ENCODE measurements at places on chromosomes 5 and 9.

GRCh38 chr5:115579747-115580173, 22.5 kb downstream of the TICAM2 start:
- no peak for DNase-seq

DNA sequence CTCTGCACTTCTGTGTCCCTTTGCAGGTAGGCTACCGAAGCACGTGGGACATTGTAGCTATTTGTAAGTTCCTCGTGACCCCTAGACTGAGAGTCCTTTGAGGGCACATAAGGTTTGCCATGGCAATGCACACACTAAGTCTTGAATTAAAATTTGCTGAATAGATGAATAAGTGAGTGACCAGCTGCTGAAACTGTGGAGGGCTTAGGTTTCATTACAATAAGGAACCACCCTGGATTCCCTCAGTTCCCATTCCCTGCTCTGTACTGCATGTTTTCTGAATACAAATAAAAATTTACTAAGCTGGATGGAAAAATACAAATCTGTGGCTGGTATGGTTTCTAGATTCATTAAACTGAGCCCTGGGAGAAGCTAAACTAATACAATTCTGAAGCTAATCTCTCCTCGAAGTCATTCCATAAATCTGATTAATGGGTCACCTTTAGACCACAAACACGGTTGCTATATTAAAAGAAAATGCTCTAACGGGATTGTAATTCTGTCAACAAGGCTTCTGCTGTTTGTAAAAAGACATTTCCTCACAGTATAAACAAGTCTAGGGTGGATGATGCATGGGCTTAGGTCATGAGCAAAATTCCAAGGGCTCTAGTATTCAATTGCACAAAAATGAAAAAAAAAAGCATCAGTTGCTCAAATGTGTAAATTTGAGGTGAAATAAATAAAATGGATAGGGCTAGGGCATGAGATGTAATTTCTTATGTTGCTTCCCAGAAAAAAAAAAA, 172.3 kb downstream of the ATP10B start:
- DNase-seq = no peak

- DNase-seq = peak; percentile 23
Measured at GRCh38 chr5:22889720-22890119, 36.6 kb upstream of the CDH12 start.

GRCh38 chr5:52776116-52776515, 11.6 kb upstream of the ITGA1 start:
- DNase-seq = no peak

- peak; percentile 75 for DNase-seq
Measured at GRCh38 chr9:36748322-36748899, 175.7 kb downstream of the MELK start.

- no peak for DNase-seq
Measured at GRCh38 chr9:132283863-132284262, 70.9 kb downstream of the SETX start.

- no peak for DNase-seq
Measured at GRCh38 chr9:135968601-135969000, 7.4 kb upstream of the UBAC1 start.

- DNase-seq = no peak
Measured at GRCh38 chr5:156359476-156359875, 32.5 kb downstream of the SGCD start.

DNA sequence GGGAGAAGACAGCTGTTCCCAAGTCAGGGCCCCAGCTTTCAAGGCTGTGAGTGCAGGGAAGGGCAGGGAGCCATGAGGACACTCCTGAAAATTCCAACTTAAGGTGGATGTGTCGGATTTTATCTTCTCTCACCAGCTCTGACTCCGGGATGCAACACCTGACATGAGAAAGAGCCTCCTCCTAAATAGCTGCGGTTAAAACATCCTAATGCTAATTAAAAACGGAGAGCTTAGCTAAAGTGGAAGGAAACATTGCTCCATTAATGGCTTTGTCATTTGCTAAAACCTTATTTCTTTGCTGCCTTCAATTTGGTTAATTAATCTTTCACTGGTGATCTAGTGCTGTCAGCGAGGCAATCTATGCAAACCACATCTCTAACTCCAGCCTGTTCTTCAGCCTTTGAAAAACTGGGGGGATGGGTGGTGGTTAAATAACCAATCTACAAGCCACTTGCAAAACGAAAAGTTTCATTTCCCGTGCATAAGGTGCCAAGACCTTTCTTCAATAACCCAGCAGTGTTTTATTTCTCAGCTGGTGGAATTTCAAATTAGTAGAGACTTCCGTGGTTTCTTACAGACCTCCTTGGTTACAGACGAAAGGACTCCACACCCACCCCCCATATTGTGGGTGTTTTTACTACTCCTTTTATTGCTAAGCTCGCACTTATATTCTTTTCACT, 379.6 kb downstream of the MLLT3 start:
- no peak for DNase-seq

GRCh38 chr5:148961261-148962199, 101.3 kb downstream of the SH3TC2 start:
- DNase-seq = no peak

DNA sequence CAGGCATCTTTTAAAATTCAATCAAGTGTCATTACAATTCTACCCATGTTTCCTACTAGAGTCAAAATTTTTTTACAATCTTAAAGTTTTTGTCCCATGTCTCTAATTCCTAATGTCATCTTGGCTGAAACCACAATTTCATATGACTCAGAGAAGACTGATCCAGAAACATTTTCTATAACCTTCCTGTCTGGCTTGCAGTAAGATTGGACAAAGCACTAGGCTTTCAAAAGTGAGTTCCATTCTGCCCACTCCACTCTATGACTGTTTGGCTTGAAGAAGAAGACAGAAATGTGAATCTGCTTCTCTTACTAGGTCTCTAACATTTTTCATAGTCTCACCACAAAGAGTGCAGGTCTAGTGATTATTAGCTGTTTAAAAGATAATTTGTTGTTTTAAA, 88.8 kb downstream of the NR3C1 start:
- no peak for DNase-seq

- DNase-seq = no peak
Measured at GRCh38 chr5:173888473-173889131, 453 bp downstream of the CPEB4 start.

GRCh38 chr5:113163328-113163727, 186.7 kb downstream of the DCP2 start:
- DNase-seq = no peak

DNA sequence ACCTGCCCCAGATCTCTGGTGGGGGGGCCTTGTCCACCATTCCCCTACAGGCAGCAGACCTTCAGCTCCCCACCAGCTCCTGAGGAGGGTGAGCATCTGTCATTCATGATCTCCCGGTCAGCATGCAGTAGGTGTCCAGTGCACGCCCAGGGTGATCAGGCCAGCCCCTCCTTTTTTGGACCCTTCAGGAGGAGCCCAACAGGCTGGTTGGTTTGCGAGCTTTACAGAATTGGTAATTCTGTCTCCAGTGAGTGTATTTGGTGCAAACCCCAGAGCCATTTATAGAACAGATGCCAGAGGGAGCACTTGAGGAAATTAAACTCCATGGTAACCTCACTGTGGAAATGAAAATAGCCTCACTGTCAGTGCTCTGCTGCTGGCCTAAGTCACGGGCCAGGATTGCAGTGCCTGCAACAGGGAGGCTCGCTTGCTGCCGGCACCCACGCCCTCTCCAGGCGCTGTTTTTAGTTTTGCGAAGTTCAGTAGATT, 23.4 kb downstream of the WNK2 start:
- DNase-seq = peak; percentile 33

DNA sequence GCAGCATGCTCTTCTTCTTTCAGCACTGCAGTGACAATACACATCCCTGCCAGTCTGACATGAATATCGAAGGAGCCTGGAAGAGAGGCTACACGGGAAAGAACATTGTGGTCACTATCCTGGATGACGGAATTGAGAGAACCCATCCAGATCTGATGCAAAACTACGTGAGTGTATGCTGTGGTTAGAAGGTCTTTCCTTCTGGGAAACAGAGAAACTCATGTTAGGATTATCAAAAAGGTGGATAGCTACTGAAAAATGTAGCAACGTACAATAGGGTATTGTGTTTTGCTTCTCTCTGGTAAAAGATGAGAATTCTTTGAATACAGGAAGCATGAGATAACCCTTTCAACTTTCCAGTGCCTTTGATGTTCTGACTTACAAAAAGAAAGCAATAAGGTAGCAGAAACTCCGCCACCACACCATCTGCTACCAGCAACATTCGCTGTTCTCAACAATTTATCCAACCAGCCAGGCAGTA, 133.3 kb downstream of the PCSK5 start:
- no peak for DNase-seq

DNA sequence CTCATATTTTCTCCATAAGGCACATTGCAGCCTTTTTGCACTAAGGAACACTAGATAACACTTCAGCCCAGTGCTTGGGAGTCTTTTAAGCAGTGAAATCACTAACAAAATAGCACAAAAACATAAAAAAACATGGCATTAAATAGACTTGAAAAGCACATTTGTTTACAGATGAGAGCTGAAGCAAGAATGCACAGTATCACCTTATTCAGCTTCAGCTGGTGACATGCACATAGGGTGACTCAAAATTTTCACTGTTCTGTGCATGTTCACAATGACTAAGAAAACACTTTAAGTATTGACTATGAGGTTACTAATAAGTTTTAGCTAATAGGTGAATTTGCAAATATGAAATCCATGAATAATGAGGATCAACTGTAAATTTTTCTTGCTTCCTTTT, 293.9 kb upstream of the TARS1 start:
- no peak for DNase-seq

GRCh38 chr9:113973963-113974413, 97.9 kb downstream of the ZNF618 start:
- no peak for DNase-seq

DNA sequence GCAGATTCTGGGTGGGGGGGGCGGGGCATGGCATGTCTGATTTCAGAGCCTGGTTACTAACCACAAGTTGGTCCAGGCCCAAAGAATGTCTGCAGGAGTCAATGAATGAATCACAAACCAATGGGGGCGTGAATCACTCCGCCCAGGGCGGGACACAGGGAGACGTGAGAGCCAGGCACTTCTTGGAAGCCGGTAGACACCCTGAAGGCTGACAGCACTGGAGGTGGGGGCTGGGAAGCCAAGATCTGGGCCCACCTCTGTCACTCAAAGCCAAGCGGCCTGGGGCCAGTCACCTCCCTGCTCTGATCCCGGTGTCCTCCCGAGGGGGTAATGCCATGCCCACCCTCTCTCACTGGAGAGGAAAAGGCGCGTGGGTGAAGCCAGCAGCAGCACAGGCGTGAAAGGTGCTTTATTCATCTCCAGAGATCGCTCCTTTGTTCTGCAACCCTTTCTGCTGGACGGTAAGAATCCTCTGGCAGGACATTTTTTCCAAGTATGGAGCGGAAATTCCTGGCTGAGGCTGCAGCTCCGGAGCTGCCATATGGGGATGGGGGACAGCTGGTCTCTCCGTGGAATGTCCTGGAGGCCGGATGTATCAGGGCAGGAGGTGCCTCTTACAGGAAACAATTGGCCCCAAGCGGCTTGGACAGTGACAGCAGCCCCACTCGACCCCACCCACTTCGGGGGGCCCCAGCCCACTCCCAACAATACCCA, 85.0 kb downstream of the STK10 start:
- DNase-seq = peak; percentile 63

DNA sequence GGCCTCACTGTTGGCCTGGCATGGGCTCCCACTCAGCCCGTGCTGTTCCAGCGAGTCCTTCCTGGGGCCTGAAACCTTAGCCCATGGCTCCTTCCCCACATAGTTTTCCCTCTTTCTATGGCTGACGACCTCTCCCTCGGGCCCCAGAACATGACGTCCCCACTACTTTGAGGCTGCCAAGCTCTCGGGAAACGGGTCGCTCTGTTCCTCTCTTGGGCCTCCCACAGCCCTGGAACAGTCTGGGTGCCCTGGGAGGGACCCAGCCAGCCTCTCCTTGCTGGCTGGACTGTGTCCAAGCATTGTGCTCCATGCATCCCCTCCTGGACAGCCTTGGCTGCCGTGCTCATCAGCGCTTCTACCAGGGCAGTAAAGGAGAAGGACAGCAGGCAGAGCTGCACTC, 118.3 kb downstream of the SYK start:
- no peak for DNase-seq

GRCh38 chr5:65356274-65356673, 125.4 kb downstream of the ADAMTS6 start:
- no peak for DNase-seq

- DNase-seq = no peak
Measured at GRCh38 chr9:74362423-74362822, 134.7 kb upstream of the RORB start.

GRCh38 chr5:1181451-1182359, 19.7 kb upstream of the SLC6A19 start:
- no peak for DNase-seq

GRCh38 chr9:122036988-122037387, 56.1 kb downstream of the TTLL11 start:
- DNase-seq = no peak

- DNase-seq = no peak
Measured at GRCh38 chr5:77171141-77171910, 39.2 kb upstream of the PDE8B start.

DNA sequence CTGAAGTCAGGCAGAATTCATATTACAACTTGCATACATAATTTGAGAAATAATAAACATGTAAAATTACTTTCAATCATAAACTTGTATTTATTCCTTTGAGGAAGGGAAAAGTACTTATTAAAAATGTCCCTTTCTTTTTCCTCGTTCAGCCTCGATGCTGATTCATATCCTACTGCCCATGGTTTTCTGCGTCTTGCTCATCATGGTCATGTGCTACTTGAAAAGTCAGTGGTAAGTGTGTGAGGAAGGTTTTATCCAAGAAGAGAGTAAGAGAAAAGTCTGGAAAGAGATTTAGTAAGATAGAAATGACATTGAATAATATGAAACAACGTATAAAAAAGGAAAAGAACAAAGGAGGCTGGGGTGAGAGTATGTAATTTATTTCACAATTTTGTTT, 85.9 kb downstream of the OSMR start:
- no peak for DNase-seq

DNA sequence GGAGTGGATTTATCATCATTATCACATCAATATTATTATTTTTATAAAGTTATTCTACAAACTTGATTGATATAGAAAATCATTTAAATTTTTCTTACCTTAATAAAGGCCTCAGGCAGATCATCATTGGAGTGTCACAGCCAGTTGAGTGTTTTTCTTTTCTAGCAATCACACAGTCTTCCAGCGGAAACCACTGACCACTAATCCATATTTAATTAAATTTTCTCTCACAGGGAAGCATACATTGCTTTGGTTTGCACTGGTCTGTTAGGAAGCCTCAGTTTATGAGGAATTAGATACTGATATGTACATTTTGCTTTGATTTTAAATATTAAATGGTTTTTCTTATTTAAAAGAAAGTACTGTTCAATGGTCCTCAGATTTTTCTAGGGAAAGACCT, 6.7 kb downstream of the SPZ1 start:
- DNase-seq = no peak

All from HAP-1 (cell line).